Aorta (tissue), 5 donors: ENCODE measurements at places on chromosomes 3 and 15. TPM values are rescaled to one million over a fixed set of nuclear protein-coding genes. Genes with fewer than 3 reads are reported as not detected.

The FOXB1 gene
- total RNA-seq: not detected

The MYZAP gene
- 4.2 TPM for total RNA-seq

The PYGO1 gene
- 10.9 TPM for total RNA-seq

The IL5RA gene
- not detected for total RNA-seq

The C2CD4A gene
- total RNA-seq: 0.36 TPM

The PSMD2 gene
- total RNA-seq: 139 TPM

DNA sequence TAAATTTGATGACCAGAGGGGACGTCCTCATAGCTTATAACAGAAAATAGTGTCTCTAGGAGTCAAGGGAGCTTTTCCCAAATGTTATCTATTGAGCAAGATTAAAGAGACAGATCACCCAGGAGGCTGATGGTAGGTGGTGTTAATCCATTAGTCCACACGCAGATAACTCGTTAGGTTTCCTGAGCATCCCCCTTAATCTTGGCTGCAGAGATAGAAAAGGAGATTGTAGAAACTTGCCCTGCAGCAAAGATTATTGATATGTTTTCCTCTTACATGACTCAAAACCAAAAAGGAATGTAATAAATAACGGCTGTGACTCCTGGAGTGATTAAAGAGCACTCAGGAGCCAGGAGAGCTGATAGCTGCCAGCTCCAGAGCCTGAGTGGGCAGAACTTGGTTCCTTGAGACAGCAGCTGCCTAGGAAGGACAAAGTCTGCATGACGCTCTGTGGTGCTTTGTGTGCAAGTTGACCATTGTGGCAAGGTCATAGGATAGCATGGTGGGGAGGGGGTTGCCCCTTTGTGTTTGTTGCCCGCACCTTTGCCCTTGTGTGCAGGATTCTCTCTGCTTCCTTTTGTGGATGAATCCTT lies 234.8 kb downstream of the PTPRG start:
- DNase-seq: no peak

DNA sequence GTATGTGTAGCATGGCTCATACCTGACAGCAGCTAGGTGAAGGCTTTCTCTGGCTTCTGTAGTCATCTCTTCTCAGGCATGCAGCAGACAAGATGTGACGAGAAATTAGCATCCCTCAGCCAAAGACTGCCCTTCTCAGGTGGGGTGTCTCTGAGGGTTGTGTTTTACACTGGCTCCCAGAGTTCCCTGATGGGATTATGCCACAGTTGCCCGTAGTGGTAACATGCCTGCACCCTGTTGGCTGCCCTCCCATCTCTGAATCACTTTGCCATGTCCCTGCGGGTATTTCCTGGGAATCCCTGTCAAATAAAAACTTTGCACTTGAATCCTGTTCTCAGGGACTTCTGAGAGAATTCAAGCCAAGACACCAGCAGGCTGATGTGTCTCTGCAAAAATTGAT lies 70.5 kb downstream of the LRTM1 start:
- DNase-seq: no peak

GRCh38 chr15:40823572-40824343 lies 4.8 kb downstream of the PPP1R14D start:
- no peak for DNase-seq

DNA sequence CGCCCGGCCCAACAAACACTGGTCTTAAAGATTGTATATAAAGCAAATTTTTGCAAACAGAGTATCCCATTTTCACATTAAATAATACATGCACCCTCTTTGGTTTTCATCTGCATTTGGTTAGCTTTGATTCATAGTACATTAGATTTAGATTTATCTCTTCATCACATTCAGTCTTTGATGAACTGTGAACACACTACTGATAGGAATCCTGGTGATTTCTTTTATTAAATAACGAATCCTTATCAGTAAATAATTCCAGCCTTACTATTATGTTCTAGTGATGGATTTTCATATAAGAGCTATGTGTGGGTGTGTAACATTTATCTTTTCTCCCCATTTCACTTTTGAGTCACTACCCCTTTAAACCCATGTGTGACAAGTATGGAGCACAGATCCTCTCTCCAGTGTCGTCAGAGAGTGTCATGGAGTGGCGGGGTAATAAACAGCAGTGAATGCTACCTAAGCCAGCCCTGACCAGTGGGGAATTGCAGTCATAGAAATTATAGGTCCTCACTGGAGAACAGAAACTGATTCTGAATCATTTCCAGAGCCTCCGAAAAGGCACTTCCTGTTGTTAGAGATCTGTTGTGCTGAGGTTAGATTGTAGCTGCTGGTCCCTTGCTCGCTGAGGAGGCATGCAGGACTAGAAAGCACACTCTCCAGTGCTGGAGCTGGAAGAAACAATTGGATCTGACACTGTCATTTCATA lies 22.0 kb downstream of the SLC7A14 start:
- DNase-seq: no peak

DNA sequence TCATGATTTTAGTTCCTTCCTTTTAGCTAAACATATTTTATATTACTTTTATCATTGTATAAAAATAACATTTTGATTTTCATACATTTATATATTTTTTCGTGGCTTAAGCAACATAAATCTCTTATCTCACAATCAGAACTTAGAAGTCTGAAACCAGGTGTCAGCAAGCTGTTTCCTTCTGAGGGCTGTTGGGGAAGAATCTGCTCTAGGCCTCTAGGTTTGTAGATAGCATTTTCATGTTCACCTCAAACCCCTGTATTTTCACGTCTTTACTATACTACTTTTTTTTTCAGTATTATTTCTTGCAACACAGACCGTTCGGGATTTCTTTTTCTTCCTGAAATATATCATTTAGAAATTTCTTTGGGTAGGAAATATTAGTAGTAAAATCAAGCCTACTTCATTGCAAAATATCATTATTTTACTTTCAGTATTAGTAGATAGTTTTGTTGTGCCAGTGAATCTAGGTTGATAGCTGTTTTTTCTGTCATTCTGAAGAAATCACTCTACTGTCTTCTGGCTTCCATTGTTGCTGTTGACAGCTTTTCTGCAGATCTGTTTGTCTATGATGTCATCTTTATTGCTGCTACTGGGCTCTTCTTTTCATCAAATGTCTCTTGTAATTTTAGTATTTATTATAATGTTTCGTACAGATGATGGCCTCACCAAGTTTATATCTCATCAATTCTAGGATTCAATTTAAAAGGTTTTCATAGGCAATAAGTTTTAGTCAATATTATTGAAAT lies 756.3 kb downstream of the VGLL3 start:
- no peak for DNase-seq

- DNase-seq: no peak
These were observed 272.1 kb downstream of the SI start for GRCh38 chr3:164806188-164806587.

GRCh38 chr3:161489395-161489794 lies 7.2 kb upstream of the OTOL1 start:
- no peak for DNase-seq

DNA sequence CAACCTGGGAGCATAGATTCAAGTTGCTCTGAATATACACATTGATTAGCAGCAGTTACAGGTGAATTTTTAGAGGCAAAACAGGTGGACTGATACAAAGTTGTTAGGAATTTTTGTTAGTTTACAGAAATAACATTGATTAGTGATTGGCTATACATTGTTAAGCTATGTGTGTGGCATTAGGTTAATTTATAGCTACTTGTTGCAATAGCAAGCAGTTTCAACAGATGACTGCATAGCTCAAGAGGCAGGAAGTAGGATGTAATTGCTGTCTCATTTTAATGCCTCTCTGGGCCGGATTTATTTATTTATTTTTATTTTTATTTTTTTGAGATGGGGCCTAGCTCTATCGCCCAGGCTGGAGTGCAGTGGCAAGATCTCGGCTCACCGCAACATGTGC lies 99.7 kb downstream of the TCF12 start:
- DNase-seq: no peak

DNA sequence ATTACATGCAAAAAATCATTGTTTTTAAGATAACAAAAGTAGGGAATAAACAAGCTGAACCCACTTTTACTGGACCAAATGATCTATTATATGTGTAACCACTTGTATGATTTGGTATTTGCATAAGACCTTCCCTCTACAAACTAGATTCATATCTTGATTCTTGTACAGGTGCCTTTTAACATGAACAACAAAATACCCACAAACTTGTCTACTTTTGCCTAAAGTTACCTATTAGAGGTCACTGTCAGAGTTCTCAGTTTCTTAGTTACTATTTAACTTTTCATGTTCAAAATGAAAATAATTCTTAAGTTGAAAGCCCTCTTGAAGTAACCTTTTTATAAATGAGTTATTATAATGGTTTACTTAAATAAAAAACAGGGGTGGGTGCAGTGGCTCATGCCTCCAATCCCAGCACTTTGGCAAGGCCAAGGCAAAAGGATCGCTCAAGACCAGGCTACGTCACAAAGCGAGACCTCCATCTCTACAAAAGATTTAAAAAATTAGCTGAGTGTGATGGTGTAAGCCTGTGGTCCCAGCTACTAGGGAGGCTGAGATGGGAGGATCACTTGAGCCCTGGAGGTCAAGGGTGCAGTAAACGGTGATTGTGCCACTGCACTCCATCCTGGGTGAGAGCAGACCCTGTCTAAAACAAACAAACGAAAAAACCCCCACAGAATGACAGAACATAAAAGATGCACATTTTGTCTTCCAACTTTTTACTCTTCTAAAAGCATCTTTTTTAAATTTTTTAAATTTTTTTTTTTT lies 16.0 kb downstream of the ACTR8 start:
- no peak for DNase-seq

- DNase-seq: no peak
These were observed 2.8 kb upstream of the HERC1 start for GRCh38 chr15:63836579-63836978.

DNA sequence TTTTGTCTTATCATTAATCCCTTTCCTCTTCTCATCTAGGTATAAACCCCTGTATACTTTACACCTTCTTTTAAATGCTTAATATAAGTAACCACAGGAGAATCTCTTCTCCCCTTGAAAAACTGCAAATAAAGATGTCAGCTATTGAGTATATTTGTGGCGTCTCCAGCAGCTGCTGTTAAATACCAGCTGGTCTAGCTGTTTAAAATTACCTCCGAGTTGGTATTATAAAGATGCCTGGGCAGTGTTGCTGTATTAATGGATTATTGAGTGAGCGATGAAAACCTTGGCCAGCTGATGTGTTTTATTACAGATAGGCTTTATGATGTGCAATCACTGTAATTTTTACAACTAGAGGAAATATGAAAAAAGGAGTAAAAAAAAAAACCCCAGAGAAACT lies 388.1 kb downstream of the TBC1D5 start:
- no peak for DNase-seq
